ENCODE measurements at places on chromosomes 7 and 10.

GRCh38 chr7:106216517-106216922, 68.3 kb downstream of the NAMPT start:
- DNase-seq: peak; percentile 69

DNA sequence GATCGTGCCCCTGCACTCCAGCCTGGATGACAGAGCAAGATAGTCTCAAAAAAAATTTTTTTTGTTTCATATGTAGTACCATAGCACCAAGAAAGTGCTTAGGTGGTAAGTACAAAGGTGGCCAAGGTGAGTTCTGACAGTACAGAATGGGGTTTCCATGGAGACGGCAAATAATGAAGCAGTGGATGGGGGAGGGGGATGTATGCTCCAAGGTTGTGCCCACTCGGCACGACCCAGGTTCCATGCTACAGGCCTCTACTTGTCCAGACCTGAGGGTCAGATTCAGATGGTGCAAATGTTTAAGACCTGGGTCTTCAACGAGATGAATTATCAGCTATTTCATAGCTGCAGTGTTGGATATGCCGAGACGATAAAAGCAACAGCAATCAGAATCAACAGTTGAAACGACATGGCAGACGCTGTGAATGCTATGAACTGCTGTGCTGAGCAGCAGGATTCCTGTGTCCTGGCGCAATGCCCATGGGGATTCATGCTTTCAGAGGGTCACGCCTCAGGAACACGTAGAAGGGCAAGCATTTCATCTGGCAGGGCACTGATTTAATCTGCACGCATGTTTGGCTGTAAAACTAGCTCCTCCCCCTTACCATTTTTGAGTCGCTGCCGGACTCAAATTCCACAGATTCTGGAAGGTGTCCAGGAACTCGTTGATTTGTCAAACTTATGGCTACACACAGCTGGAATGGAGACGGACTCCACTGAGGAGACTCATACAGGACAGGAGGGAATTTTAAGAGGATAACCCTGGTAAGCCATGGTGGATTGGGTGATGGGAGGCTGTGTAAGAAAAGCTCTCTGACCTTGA, 256.5 kb downstream of the FRMD4A start:
- peak; percentile 90 for DNase-seq

DNA sequence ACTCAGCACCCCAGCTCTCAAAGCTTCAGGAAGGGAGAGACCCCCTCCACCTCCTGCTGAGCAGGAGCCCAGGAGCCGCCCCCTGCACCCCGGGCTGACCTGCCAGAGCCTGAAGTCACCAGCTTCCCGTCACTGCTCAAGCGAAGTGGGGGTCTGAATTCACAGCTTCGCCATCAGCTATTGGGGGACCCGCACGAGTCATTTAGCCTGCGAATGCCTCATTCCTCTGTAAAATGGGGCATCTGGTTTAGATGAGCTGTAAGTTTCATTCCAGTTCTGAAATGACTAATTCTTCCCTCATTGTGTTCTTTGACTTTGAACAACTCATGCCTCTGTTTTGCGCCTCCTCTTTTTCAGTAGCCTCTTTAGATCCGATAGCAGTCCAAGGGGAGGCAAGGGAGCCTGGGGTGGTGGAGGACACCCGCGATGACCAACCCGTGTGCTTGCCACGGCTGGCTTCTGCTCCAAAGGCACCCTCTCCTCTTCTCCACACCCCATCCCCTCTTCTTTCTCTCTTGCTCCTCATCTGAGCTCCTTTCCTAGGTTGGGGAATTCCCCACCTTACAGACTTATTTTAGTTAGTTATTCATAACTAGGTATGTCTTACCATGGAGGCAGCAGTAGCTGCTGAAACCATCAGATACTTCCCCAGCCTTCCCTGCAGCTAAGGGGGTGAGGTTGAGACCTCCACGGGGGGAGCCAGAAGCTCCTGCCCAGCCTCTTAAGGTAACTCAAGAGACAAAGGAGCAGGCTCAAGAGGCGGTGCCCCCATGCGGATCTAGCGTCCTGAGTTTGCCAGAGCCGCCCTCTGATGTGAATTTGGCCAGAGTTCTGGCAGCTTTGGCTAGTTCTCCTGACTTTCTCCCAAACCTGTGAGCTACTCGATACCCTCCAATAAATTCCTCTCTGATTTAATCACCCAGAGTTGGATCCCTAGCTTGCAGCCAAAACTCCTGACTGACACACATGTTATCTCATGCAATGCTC, 47.7 kb downstream of the RBM17 start:
- DNase-seq: peak; percentile 85

DNA sequence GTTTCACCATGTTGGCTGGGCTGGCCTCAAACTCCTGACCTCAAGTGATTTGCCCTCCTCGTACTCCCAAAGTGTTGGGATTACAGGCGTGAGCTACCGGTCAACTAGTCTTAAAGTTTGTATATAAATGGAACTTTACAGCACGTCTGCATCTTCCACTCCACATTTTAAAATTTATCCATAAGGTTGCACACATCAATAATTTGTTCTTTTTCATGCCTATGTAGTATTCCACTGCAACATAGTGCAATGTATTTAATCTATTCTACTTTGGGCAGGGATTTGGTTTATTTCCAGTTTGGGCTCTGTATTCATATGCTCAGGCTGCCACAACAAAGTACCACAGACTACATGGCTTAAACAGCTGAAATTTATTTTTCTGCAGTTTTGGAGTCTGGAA, 90.0 kb downstream of the NPTX2 start:
- DNase-seq: no peak

DNA sequence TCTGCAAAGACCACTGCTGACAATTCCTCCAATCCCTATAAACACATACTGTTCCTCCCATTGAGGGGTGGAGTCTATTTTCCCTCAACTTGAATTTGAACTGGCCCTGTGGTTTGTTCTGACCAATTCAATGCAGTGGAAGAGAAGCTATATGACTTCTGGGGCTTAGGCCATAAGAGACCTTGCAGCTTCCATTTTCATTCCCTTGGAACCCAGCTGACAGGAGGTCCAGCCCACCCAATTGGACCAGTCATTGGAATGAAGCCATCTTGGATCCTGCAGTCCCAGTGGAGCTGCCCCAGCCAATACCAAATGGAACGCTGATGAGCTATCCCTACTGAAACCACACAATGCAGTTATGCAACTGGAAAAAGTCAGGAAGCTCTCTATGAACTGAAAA, 8.9 kb upstream of the TMED4 start:
- DNase-seq: no peak

DNA sequence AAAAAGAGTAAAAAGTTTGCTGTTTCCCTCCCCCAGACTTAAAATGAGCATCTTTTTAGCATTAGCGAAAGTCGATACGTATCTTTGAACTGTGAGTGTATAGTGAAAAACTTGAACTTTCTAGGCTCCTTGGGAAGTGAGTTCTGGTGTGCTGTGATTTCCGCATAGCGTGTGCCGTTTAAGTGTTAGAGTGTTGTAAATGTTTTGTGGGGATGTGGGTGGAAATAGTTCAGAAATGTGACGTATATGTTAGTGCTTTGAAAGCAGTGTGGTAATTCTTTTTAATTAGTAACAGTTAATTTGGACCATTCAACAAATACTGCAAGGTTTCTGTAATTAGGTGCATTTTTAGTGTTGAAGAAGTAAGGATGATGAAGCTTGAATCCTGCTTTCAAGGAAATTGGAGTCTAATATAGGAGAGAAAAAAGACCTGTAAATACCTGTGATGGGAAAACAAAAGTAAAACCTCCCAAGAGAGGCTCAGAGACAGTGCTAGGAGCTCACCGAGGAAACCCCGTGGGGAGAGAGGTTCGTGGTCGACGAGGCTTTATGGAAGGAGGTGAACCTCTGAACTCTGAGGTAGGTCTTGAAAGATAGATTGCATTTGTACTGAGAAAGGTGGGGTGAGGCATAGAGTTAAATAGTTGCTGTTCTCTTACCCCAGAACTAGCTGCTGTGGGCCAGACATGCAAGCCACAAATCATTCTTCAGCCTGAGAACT, 40.8 kb downstream of the RBM33 start:
- no peak for DNase-seq

- no peak for DNase-seq
Observed at GRCh38 chr10:89469517-89469916, 55.1 kb downstream of the IFIT5 start.
